ENCODE measurements at places on chromosomes 13 and 19.

GRCh38 chr13:20227288-20227687 is 4.8 kb downstream of the GJB6 start:
- no peak for DNase-seq

DNA sequence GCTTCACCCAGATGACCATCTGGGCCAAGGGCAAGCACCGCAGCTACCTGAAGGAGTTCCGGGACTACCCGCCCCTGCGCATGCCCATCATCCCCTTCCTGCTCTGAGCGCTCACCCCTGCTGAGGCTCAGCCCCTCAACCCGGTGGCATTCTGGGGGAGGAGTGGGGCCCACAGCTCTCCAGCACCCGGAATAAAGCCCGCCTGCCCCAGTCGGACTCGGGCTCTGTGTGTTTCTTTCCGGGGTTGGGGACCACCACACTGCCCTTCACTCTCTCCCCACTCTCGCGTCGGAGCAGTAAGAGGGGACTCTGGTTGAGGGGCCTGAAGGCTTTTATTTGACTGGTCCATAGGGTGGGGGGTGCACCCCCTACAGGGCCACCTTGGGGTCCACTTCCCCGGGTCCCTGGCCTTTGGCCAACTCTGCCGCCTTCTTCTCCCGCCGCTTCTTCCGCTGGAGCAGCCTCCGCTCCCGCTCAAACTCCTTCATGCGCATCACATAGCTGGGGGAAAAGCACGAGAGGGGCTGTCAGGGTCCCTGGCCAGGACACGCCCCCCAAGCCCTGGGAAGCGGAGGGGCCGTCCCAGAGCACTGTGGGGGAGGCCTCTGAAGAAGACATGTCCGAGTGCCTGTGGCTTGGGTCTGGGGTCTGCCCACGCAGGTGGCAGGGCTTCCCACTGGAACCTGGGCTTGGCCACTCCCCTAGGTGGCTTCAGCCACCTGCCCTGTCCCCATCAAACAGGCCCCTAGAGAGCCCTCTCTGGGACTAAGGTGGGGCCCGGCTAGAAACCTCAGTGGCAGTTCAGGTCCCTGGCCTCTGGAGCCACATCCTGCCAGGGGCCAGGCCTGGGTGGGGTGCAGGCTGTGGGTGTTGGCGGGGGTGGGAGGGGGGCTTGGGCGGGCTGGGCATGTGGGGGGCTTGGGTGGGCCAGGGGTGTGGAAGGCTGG is 5.8 kb downstream of the NDUFB7 start:
- no peak for DNase-seq

DNA sequence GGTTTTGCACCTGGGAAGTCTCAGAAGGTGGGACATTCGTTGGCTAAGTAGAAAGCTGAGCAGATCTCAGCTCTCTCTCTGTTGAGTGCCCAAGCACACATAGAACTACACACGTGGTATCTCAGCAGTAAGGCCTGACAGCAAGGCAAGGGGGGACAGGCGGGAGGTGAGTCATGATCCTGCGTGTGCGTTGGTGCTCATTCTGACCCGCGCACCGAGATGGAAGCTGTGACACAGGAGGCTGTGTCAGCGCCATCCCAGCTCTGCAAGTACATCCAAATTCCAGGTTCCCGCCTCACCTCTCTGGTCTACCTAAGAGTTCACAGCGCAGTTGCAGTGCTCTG is 135.7 kb downstream of the USP12 start:
- DNase-seq, result no peak

DNA sequence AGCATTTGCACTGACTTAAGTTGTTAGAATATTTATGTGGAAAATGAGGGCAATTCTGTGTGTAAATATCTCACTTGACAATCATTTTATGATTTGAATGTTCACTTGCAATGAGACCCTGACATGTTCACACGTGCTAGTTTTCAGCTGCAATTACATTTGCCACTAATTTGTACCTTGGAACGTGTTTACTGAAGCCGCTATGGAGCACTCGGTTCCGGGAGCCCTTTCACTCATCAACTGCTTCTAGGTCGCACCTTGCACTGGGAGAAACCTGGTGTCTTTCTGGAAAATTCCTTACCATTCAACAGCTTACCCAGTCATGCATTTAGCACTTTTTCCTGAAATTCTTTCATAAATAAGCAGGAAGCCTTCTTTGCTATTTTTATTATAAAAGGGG is 229.6 kb downstream of the ZIC5 start:
- DNase-seq, result no peak

DNA sequence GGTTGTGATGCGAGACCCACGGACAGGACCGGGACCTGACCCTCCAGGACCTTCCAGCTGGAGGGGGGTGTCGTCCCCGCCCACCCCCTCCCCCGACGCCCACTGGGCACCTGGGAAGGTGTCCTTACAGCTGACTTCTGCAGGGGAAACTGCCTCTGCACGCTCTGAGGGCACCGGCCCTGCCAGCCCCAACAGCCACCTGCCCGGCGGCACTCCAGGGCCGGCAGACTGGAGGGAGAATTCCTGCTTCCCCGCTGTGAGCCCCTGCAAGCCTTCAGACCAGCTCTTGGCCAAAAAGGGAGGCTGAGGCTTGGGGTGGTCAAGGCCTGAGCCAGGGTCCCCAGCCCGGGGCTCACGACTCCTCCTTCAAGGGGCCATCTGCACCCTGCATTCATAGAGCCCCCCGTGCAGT is 1.2 kb downstream of the CNN2 start:
- DNase-seq, result no peak

- DNase-seq, result no peak
Measured at GRCh38 chr19:6269101-6269886, 10.5 kb downstream of the MLLT1 start.

DNA sequence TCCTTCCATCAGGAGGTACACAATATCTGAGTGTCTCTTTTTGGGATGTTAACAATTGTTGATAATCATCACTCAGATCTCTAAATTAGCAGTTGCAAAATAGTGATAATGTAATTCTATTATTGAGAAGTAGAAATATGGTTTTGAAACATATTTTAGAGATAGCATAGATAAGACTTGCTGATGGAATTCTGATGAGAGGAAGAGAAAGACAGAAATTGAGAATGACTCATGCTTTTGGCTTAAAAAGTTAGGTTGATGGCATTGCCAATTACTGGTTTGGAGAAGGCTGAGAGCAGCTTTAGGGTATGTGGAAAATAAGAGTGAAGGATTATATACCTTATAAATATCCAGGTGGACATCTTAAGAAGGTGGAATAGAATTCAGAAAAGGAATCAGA is 106.4 kb upstream of the EDNRB start:
- DNase-seq, result no peak

DNA sequence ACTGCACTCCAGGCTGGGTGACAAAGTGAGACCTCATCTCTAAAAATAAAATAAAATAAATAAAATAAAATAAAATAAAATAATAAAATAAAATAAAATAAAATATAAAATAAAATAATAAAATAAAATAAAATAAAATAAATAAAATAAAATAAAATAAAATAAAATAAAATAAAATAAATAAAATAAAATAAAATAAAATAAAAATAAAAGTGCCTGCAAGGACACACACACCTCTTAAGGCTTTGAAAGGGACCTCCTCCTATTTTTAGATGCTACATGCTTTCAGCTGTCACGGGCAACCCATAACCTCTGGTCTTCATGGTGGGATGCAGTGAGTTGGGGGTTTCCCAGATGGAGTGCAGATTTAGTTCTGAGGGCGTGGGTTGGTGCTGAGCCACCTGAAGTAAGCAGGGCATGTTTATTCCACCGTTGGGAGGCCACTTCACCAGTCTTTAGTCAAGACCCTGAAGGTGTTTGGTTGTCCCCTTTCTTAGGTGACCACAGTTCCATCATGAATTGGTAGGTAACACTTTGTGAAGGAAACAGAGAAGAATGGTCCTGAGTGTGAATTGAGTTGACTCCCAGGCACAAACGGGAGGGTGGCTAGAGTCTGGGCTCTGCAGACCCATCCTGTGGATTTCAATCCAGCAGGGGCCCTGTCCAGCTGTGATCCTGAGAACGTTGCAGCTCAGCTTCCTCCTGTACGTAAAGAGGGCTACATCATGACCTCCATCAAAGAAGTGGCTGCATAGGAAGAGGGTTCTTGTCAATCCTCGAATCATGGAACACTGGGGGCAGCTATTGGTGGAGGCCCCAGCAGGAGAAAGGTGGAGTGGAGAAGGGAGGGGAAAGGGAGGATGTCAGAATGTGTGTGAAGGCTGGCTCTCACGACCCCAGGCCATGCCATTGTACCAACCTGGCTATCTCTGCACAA is 234.2 kb downstream of the ZNF536 start:
- no peak for DNase-seq

GRCh38 chr13:72384879-72385278 is 342.6 kb downstream of the MZT1 start:
- DNase-seq, result no peak

DNA sequence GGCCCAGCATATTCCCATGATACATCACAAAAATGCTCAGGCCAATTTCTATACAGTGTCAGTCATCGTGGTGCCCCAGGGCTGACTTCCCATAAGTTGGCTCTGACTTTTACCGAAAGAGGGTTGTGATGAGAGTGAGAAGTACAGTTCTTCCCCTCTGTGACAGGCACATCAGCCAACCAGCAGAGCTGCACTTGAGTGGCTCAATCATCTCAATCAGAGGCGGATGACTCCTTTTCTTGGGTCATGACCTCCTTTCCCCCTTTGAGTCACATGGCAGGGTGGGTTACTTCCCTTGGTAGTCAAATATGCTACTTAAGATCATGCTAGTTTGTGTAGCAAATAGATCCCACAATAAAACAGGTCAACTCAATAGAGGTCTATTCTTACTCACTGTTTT is 6.9 kb upstream of the AMER2 start:
- DNase-seq, result no peak

DNA sequence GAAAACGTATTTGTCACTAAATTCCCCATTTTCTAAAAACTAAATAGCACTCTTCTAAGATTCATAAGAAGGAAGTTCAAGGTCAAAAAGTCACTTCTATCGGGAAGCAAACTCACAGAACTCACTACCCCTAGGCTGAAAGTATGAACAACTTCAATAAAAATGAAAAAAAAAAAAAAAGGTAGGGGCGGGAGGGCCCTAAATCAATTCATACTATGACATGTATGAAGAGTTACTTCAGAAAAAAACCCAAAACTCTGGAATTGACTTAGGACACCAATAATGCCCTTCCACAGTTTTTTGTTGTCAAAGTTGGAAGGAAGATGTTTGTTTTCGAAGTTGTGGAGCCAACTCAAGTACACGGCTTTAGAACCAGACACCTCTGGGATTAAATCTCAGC is 1.1 kb downstream of the SUCLA2 start:
- no peak for DNase-seq

GRCh38 chr13:112851107-112852038 is 117.6 kb upstream of the MCF2L start:
- DNase-seq, result no peak

- no peak for DNase-seq
Measured at GRCh38 chr13:68708336-68708908, 1399.2 kb upstream of the ATXN8OS start.

DNA sequence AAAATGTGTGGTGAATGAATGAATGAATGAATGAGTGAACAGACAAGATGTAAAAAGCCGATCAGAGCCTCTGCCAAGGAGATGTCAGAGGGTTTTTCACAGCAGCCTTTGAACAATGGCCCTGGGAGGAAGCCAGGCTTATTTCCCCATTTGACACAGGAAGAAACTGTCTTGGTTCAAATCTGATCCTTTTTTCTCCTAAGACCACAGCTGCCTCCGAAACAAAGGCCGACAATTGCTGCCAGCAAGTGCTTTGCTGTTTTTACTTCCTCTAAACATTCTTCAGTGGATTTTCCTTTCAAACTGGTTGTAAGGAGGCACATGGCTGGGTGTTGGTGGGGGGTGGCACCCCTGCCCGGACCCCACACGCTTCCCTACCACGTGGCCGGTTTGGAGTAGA is 44.2 kb upstream of the HOMER3 start:
- peak; percentile 93 for DNase-seq

DNA sequence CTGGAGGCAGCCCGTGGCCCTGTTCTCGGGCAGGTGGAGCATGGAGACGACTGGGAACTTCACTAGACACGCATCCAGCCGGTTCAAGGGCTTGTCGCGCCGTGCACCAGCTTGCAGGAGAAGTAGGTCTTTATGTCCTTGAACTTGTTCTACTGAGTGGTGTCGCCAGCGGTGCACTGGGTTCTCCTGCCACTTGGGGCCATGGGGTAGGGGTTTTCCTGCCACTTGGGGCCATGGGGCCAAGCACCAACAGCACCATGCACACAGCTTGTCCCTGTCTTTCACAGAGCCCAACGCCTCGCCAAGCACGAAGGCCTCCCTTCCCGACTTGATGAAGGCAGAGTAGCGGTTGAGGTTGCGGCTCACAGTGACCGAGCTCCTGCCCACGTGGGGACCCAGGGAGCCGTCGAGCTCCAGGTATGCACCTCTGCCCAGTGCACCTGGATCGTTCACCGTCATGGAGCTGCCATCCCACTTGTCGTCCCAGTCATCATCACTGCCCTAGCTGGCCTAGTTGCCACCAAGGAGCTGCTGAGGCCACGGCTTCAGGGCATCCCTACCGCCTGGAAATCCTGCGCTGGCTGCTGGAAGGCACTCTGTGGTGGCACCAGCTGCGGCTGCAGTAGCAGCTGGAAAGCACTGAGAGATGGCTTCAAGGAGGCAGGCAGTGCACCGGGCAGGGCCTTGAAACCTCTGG is 40.5 kb upstream of the TPM4 start:
- no peak for DNase-seq

- peak; percentile 3 for DNase-seq
Measured at GRCh38 chr19:39765091-39766076, 13.3 kb upstream of the LEUTX start.

GRCh38 chr19:8666814-8667405 is 31.7 kb downstream of the ACTL9 start:
- DNase-seq, result no peak

- peak; percentile 42 for DNase-seq
Measured at GRCh38 chr19:30666301-30666803, 294.2 kb downstream of the ZNF536 start.

GRCh38 chr19:34128558-34129250 is 43.6 kb upstream of the LSM14A start:
- DNase-seq, result no peak

- DNase-seq, result no peak
Measured at GRCh38 chr19:17836530-17836929, 11.3 kb downstream of the JAK3 start.

All from pons (tissue), 1 donor.